NCI-H524 (cell line): ENCODE measurements at places on chromosomes 12 and 14.

GRCh38 chr12:45182511-45182910, 33.4 kb upstream of the ANO6 start:
- DNase-seq: no peak

DNA sequence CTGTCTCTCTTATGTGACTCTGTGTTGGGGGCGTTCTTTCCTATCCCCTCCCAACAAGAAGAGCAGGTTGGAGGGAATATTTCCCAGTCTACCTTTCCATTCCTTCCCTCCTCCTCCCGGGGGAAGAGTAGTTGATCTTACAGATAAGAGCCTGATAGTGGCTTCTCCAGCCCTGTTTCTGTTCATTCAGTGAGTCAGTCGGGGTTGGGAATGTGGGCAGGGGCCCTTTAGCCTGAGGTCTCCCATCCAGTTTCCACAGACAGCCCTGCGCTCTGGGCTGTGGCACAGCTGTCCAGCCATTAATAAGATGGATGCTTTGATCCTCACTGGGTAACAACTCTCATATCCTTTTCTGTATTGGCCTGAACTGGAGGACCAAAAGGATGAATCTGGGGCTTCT, 18.1 kb upstream of the PPP1R1A start:
- no peak for DNase-seq

DNA sequence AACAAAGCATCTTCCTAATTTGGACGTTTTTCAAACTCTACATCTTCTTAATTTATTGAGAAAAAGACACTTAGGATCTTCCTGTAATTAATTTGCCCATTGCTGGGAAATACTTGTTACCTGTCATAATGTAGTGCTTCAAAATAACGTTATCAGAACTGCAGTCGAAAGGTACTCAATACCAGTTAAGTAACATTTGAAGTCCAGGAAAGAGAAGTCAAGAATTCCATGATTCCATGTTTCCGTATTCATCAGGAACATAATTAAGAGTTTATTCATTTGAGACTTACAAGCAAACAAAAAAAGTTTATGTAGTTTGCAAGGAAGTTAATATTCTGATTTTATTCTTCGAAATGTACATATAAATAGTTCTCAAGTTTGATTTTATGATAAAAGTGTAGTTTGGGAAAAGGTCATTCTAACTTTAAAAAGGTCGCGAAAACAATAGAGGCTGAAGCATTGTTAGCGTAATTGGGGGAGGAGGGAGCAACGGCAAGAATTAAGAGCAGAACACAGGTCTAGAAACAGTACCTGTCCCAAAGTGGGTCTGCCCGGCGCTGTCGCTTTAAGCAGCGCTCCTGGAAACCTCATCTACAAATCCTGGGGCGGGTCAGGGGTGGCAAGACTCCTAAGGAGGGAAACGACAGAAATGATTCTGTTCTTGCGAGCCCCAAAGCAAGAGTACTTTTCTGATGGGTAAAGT, 1.2 kb upstream of the KCNMB4 start:
- DNase-seq: no peak

DNA sequence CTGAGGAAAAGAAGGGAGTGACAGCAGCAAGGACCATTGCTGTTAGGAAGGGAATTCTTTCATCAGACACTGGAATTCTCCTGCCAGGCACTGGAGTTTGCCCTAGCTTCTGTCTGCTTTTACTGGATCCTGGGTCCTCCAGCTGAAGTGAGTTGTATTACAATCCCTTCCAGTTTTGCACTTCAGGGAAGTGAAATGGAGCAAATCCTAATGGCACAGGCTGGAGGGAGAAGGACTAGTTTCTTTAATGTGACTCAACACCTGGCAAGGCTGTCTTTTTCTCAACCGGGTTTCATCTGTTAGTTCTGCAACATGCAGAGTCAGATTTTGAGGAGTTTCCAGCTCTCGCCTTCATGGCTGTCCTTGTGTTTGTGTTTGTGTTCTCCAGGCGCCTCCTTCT, 45.8 kb downstream of the ETV6 start:
- no peak for DNase-seq

- DNase-seq: peak; percentile 36
These were observed 1.3 kb downstream of the ST8SIA1 start for GRCh38 chr12:22333186-22333712.

- no peak for DNase-seq
These were observed 4.8 kb downstream of the CEP170B start for GRCh38 chr14:104869669-104870367.

- peak; percentile 64 for DNase-seq
These were observed 10.2 kb downstream of the CD69 start for GRCh38 chr12:9750276-9751203.

GRCh38 chr12:106149096-106149784, 10.5 kb upstream of the NUAK1 start:
- no peak for DNase-seq

DNA sequence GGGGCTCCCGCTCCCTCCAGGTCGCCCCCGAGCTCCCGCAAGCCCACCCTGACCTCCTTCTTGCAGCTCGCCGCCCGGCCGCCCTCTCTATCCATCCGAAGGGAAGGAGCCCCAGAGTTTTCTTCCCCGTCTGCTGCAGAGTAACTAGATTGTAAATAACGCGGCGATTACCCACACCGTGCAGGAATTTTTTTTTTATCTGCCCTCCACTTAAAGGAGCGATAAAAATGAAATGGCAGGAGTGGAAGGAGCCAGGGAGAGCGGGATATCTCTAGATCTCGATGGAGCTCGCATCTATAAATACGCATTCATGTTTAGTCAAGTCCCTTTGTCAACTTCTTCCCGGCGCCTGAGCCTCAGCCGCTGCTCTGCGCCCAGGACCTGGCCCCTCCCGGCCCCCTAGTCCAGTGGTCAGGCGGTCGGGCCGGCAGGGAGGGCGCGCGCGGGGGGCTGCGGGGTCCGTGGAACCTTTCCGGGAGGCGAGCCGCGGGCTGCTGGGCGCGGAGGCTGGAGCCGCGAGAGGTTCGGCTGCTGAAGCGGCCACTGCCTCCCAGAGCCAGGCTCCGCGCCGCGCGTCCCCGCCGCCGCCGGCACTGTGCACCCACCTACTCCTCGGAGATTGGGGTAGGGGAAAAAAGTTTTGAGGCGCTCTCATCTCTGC, 386.0 kb downstream of the BCAT1 start:
- DNase-seq: peak; percentile 31

DNA sequence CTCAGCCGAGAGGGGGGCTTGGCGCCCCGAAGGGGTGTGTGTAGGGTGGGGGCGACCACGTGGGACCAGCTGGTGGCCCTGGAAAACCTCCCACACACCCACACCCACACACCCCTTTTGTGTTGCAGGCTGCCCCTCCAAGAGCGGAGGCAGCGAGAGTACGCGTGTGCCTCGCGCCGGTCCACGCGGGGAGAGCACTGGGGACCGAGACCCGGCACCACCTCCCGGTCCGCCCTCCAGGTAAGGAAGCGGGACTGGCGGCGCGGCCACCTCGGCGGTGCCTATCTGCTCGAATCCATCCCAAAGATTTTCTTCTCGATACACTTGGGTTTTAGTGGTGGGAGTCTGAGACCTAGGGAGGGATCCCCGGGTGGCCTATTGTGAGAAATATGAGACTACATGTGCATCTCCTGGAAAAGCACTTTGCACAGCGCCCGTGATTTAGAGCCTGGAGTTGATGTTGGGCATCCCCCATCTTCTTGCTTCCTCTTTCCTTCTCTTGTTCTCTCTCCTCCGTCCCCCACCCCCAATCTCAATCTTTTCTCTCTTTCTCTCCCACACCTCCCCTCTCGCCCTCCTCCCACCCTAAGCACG, 393 bp downstream of the SYT1 start:
- DNase-seq: peak; percentile 25

DNA sequence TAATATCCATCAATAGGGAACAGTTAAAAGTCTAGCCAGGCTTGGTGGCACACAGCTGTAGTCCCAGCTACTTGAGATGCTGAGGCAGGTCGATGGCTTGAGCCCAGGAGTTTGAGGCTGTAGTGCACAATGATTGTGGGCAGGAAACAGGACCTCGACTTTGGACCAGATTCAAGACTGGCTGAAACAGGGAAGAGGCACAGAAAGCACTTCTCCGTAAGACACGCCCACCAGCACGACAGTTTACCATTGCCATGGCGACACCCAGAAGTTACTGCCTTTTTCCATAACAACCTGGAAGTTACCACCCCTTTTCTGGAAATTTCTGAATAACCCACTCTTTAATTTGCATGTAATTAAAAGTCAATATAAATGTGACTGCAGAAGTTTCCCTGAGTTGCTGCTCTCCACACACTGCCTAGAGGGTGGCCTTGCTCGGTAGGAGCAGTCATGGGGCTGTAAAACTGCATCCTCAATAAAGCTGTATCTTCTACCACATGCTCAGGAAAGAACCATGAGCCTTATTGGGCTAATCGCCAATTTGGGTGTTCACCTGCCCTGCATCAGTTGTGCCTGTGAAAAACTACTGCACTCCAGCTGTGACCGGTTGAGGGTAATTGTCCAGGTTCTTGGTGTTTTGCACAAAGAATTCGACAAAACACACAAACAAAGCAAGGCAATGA, 4.6 kb upstream of the LRRC23 start:
- DNase-seq: no peak

GRCh38 chr12:132338781-132339180, 9.4 kb upstream of the GALNT9 start:
- no peak for DNase-seq

GRCh38 chr14:102586420-102587104, 5.9 kb upstream of the RCOR1 start:
- no peak for DNase-seq

- DNase-seq: no peak
These were observed 24.6 kb upstream of the SCARB1 start for GRCh38 chr12:124888260-124888659.

GRCh38 chr12:67006610-67007009, 262.5 kb upstream of the CAND1 start:
- no peak for DNase-seq

- DNase-seq: no peak
These were observed 1057.6 kb downstream of the GALC start for GRCh38 chr14:86935241-86935885.

- no peak for DNase-seq
These were observed 69.5 kb upstream of the LMO3 start for GRCh38 chr12:16675438-16675837.

DNA sequence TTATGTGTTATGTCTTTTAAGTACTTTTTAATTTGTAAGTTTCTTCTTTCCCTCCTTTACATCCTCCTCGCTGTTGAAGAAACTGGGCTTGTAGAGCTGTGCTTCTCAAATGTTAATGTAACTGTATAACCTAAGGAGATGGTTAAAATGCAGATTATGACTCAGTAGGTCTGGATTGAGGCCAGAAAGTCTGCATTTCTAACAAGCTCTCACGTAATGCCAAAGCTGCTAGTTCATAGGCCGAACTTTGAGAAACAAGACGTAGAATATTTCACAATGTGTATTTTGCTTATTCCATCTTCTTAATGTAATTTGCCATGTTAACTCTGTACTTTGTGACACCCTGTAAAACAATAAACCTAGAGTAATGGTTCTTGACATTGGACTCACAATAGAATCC, 193.3 kb upstream of the SYT1 start:
- DNase-seq: no peak

GRCh38 chr12:123522164-123522563, 11.4 kb downstream of the RILPL1 start:
- DNase-seq: no peak

DNA sequence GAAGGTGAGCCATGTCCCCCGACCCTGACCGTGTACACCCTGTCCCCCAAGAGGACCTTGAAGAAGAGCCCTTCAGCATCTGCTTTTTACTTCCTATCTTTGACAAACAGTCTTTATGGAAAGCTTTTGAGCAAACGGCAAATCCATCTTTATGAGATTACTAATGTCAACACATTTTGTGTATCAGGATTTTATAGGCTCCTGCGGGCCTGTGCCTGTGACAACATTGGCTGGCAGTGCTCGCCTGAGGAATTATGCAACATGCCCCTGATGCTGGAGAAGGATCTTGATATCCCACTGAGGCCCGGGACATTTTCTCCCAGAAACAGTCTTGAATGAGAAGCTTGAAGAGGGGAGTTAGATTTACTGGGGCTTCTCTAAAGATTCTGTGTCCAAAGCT, 416.5 kb downstream of the NRXN3 start:
- DNase-seq: no peak

DNA sequence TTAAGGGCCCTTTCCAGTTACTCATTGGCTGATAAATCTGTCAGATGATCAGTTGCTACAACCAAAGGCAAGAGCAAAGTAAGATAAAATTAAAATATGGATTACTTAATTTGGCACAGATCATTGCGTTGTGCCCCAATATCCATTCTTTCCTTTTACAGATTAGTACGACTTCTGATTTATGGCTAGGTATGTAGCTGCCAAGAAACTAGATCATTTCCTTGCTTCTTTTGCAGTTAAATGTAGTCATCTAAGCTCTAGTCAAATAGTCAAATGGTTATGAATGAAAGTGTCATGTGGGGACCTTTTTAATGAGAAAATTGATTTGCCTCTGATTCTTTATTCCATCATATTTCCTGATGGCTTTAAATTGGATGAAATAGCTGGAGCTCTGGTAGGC, 1039.9 kb upstream of the FLRT2 start:
- no peak for DNase-seq

DNA sequence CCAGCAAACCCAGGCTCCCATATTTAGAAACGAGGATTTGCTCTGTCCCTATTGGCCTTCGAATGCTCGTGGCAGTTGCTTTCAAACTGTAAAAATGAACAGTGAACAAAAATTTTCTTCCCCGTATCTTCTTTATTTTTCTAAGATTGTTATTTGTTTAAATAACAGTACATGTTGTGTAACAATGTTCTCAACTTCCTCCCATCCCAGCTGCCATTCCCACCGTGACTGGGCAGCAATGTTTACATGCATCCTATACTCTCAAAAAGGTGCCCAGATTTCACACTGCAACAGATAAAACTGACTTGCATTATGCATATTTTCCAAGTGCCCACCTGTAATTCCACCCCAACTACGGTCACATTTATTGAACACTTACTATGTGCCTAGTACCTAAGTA, 12.8 kb downstream of the VCPKMT start:
- no peak for DNase-seq

DNA sequence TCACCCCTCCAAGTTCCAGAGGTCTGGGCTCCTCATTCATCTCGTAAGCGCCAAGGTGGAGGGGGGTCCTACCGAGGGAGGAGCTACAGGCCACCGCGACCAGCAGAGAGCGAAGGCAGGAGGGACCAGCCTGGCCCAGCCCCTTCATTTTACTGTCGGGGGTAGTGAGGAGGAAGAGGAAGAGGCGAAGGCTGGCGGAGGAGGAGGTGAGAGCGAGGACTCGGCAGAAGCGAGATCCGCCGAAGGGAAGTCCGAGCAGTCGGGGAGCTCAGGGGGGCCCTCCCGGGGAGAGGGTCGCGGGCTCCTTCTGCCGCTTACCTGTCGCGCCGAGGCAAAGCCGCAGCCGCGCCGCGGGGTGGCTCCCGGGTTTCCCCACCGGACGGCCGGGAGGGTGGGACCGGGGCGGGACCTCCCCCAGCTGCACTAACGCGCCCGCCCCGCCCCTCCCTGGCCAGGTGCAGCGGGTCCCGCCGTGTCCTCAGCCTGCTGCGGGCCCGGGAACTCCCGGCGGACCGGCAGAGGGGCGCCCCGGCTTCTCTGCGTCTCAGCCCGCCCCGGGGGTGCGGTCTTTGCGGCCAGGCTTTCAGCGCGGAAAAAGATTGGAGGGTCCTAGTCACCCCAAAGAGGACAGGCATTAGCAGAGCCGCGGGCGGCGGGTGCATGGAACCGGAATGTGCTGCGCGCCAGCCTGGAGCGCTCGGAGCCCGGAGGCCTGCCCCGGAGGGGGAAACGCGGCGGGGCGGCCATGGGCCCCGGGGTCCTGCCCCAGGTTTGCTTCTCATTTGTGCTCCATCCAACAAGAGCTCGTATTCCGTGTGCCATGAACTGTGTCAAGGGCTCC, at the start of gene GALNT6:
Gene GALNT6 (minus strand): TSS at position 124 of the 841 bp plus-strand sequence. CDS start 11,625 bp downstream, outside the sequence.
- peak; percentile 12 for DNase-seq

- DNase-seq: no peak
These were observed 19.4 kb upstream of the EVL start for GRCh38 chr14:100045642-100046344.

GRCh38 chr12:62259631-62259992, 592 bp upstream of the USP15 start:
- DNase-seq: no peak
